ENCODE measurements at places on chromosomes 12 and 14. TPM values are rescaled to one million over a fixed set of nuclear protein-coding genes. Genes with fewer than 3 reads are reported as not detected.

- no peak for DNase-seq
These were observed 1140.7 kb upstream of the TMEM132C start for GRCh38 chr12:127126260-127126628.

DNA sequence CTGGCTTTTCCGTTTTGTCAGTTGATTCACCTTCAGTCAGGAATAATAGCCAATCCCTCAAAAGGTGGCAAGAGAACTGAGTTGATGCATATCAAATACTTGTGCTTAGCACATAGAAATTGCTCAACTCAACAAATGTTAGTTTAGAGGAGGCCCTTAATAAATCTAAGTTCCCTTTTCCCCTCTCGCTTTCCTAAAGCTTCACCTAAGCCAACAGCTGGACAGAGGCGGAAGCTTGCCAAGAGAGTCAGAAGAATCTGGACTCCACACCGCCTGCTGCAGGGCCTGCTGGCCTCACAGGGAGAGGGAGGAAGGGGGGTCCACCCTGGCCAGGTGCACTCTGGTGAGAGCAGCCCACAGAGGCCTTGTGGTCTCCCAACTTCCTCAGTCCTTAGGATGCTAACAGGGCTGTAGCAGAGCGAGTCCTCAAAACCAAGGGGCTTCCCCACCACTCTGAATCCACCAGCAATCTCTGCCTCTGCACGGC, 213.1 kb downstream of the CHST11 start:
- peak; percentile 23 for DNase-seq

GRCh38 chr14:89107626-89108025, 283.2 kb downstream of the TTC8 start:
- no peak for DNase-seq

Gene SYNE3
- total RNA-seq, result 0.15 TPM

Gene OTX2
- not detected for total RNA-seq

Gene KERA
- total RNA-seq, result not detected
